ENCODE measurements at places on chromosomes 5 and 9.

DNA sequence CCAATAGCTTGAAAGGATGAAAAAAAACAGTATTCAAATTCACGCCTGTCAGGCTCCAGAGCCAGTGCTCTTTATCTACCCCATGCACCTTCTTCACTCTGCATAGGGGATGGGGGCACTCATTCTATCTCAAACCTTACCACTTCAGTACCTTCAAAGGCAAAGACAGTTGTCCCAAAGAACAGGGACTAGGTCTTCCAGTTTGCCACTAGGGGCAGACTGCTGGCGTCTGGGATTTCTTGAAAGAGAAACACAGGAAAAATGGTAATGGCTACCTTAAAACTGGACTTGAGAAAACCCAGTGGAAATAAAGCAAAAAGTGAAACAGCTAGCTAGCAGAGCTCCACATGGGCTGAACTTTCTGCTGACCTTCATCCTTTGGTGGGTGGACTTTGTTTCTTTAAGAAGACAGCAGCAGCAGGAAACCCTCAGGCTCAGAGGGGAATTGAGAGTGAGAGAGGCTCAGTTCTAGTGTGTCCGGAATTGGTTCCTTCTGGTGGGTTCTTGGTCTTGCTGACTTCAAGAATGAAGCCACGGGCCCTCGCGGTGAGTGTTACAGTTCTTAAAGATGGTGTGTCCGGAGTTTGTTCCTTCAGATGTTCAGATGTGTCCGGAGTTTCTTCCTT, 41.0 kb upstream of the SLC36A1 start:
- DNase-seq = no peak

- no peak for DNase-seq
Observed at GRCh38 chr5:64180661-64181343, 15.2 kb downstream of the RNF180 start.

DNA sequence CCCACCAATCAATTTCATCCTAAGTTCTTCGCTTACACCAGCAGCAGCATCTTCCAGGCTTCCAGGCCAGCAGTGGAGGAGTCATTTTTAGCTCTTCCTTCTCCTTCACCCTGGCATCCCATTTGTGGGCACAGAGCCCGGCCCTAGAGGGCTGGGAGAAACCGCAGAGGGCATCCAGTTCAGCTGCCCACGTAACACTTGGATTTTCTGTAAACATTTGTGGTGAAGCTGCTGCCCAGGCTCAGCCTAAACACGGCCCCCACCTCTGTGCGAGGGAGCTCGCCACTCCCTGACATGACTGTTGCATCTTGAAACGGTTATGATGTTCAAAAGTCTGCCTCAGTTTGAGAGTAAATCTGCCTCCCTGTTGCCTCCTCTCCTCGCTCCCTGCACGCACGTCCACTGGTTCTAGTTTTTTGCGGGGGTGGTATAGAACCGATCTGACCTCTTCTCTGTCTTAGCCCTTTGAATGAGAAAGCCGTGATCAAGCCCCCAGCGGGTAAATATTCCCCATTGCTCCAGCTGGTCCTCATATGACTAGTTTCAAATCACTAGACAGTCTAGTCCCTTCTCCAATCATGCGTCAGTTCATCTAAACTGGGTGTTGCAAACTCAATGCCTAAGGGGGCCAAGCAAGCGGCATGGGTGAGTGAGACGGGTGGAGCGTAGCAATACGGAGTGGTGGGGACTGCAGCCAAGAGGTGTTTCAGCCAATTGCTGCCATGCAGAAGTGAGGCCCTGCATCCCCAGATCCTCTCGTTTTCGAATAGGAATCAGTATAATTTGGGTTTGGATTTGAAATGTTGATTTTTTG, 34.9 kb upstream of the N4BP3 start:
- no peak for DNase-seq

GRCh38 chr5:6649186-6649585, 15.9 kb downstream of the SRD5A1 start:
- no peak for DNase-seq

- DNase-seq = no peak
Observed at GRCh38 chr9:136046554-136046920, 48.6 kb downstream of the NACC2 start.

- no peak for DNase-seq
Observed at GRCh38 chr9:86304236-86304730, 21.9 kb upstream of the ISCA1 start.

GRCh38 chr9:91681461-91682305, 258.1 kb upstream of the NFIL3 start:
- DNase-seq = peak; percentile 48

- no peak for DNase-seq
Observed at GRCh38 chr5:135491552-135492318, 39.6 kb upstream of the TIFAB start.

- DNase-seq = no peak
Observed at GRCh38 chr9:133750982-133751649, 13.0 kb upstream of the SARDH start.

- DNase-seq = no peak
Observed at GRCh38 chr5:594226-594860, 17.8 kb upstream of the CEP72 start.

DNA sequence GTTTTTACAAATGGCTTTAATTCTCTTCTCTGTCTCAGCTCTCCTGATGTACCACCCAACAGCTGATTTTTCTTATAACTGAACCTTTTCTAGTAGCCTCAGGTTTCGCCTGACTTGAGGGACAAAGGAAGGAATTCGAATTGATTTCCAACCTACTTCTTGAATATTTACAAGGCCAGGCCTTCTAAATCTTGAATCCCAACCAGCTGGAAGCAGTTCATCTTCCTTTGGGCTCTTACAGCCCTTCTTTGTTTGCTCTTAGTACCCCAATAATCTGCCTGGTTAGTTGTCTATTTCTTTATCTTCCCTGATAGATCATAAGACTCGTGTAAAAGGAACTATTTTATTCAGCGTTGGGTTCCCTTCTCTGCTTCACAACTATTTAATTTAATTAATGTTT, 95.9 kb downstream of the NLN start:
- no peak for DNase-seq

- DNase-seq = peak; percentile 77
Observed at GRCh38 chr5:170225326-170226128, 7.3 kb upstream of the C5orf58 start.

DNA sequence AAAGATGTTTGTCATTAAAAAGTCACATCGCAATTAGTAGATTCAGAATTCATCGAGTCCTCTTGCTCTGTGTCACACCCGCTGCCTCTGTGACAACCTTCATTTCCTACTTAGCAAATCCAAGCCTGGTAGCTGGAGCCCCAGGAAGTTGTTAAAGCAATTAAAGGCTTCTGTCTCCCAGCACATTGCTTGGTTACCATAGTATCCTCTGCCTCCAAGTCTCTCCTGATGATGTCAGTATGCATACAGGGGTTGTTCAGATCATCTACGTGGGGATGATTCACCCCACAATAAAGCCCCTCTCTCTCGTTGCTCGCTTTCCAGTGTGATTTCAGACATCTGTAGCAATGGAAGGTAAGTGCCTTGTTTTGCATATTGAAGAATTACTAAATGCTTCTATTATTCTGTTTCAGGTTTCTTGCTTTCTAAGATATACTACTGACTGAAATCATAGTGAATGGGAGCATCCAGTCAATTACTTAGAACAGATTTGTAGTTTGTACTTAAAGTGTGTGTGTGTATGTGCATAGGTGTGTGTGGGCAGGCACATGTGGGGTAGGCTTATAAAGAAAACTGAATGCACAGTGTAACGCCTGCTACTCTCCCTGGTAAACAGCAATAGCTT, 52.9 kb downstream of the PAM start:
- no peak for DNase-seq

DNA sequence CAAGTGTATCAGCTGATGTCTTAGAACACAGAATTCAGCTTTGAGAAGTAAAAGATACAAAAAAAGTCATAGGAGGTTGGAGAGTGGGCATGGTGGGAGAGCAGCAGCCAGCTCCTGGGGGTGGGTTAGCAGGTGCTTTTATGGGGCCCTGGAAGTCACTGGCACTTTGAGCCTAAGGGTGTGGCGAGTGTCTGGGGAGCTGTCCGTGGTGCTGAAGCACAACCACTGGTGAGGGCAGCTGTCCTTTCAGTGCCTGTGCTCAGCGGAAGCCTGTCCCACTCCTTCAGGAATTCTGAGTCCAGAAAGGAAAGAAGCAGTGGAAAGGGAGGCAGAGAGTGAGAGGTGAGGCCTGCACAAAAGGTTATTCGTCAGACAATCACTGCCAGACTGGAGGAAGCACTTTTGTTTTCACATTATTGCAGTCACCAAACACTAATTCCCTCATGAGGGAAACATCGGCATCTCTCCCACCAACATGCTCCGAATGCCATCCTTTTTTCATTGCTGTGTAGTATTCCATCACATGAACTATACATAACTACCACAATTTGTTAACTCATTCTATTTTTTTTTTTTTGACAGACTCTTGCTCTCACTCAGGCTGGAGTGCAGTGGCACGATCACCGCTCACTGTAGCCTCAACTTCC, 59.4 kb upstream of the RAPGEF1 start:
- peak; percentile 33 for DNase-seq

DNA sequence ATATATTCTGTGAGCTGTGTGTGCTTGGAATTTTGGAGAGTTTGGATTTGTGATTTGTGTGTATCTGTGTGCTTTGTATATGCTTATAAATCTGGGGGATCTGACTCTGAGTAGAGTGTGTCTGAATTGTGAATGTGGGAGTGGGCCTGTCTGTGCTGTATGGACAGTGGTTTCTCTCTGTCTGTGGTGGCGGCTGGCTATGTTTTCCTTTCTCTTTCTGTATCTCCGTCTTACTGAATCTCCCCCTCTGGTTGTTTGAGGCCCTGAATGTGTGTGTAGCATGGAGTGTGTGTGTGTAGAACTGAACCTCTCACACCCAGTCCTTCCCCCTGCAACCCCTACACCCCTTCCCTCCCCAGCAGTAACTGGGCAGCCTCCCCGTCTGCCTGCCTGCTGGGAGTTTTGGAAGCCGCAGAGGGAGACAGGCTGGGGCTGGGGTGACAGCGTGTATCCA, 4.7 kb downstream of the CXXC5 start:
- no peak for DNase-seq

GRCh38 chr5:68740226-68740910, 353.4 kb upstream of the SLC30A5 start:
- DNase-seq = no peak

DNA sequence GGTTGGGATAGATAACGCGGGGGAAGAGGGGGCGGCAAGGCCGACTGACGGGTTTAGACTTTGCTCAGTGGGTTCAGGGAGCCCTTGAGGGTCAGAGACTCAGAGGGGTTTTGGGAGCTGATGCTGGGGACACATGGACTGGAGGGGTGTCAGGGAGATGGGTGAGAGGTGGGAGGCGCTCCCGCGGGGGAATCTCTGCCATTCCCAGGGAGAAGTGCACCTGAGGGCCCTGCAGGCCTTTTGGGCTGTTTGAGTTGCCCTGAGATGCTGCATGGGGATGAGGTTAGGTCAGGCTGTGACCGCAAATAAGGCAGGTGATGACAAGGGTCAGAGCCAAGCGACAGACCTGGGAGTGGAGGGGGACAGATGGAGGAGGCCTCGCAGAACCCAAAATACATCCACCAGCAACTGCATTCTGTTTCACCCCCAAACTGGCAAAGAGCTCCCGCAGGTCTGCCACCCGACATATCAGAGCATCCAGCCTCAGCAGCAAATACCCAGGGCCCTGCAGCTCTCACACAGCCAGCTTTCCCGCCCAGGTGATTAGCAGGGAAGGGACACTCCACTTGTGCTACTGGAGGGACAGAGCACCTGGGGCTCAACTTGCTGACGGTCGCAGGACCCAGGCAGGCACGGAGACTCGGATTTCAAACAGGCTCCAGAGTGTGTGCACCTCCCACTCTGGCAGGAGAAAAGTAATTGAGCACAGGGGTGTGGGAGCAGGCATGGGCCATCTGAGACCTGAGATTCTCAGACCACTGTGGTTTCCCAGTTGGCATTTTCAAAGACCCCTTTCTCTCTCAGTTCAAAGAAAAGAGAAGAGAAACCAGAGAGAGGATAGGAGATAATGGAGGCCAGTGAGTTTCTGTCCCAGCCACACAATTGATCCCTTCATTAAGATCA, 26.4 kb downstream of the TMOD1 start:
- DNase-seq = no peak

- no peak for DNase-seq
Observed at GRCh38 chr5:123718238-123718637, 206.3 kb downstream of the CSNK1G3 start.

- no peak for DNase-seq
Observed at GRCh38 chr5:56212130-56212879, 20.8 kb downstream of the ANKRD55 start.

GRCh38 chr9:114034661-114035062, 43.4 kb downstream of the AMBP start:
- no peak for DNase-seq

GRCh38 chr5:133723126-133723525, 110.8 kb upstream of the FSTL4 start:
- no peak for DNase-seq

DNA sequence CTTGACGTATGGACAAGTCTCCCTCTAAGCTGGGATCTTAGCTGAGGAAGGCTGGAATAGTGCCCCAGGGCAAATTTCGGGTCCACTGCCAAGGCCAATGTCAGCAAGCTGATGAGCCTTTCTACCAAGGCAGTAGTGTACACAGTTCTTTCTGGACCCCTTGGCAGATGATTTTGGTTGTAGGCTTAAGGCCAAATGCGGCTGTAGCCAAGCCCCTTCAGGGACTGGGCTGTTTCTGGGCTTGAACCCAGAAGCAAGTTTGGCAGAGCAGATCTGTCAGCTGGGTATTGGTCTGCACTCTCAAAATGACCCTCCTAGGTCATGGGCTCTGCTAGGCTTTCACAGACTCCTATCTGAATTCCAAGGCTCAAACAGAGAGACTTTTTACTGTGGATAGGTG, 121.6 kb downstream of the ADAMTSL1 start:
- no peak for DNase-seq

DNA sequence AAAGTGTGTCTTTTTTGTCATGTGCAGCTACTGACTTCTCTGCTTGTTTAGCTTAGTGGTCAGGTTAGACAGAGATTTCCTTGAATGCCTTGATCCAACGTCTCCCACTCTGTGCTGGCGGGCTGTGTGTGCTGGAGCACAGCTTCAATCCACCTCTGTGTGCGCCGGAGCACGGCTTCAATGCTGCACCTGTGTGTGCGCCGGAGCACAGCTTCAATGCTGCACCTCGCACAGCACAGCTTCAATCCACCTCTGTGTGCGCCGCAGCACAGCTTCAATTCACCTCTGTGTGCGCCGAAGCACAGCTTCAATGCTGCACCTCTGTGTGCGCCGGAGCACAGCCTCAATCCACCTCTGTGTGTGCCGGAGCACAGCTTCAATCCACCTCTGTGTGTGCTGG, 69.0 kb upstream of the PHYKPL start:
- no peak for DNase-seq

- no peak for DNase-seq
Observed at GRCh38 chr5:81308836-81309235, 7.4 kb downstream of the ZCCHC9 start.

DNA sequence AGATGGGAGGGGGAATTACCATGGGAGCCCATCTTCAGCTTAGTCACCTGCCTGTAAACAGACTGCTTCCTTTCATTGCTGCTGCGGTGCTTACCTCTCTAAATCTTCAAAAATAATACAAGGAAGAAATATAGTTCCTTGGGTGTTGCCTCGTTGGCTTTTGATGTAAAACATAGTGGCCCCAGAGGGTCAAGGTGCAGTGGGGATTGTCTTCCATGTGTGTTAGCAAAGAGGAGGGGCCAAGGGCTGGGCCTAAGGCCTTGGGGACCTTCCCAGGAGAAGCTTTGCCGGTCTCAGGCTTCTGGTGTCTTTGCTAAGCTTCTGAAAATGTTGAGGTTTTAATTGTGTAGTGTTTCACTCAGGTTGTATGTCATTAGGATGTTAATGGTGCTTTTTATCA, 90.0 kb downstream of the PDE8B start:
- no peak for DNase-seq

GRCh38 chr5:110045158-110045557, 355.4 kb downstream of the MAN2A1 start:
- DNase-seq = no peak

- DNase-seq = no peak
Observed at GRCh38 chr5:55633574-55634208, 78.4 kb downstream of the SLC38A9 start.

All from CD4-positive, alpha-beta T cell treated with Interleukin-12 subunit alpha and Interleukin-12 subunit beta, for 1 hour (primary cell).